CD8-positive, alpha-beta memory T cell (primary cell): ENCODE measurements at places on chromosomes 1 and 21. TPM values are rescaled to one million over a fixed set of nuclear protein-coding genes. Genes with fewer than 3 reads are reported as not detected.

TNN gene
- not detected for total RNA-seq

BRDT gene
- not detected for total RNA-seq

CD53 gene
- total RNA-seq: 190 TPM

CFAP141 gene
- total RNA-seq: not detected

DNA sequence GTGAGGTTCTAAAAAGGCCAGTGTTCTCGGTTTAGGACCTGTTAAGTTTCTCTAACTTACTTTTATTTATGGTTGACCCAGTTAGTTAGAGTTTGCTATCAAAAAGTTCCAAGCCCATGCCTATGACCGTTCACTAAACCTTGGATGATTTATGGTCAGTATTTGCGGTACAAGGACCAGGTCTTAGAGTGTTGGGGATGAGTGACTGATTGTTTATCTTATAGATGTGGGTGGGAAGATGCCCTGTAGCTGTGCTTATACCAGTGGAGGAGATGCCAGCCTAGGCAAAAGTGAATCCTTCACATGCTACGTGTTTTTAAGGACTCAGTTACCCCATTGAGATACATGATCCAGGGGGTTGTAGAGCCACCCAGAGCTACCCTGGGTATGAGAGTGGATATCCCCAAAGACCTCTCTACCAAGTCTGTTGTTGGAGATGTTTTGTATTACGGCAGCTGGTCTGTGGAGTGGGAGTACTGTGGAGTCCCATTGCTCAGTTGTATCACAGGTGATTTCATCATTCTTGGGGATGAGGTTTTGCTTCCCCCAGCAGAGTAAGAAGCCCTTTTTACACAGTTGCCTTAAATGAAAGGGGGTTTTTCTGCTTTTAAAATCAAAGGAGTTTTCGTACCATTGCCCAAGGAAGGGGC lies 2.1 kb downstream of the SLC22A15 start:
- no peak overlapping the region for H3K27ac ChIP-seq
- H3K27me3 ChIP-seq: no peaks in the 10 kb centered on the region
- H3K36me3 ChIP-seq: no peaks in the 10 kb centered on the region

DNA sequence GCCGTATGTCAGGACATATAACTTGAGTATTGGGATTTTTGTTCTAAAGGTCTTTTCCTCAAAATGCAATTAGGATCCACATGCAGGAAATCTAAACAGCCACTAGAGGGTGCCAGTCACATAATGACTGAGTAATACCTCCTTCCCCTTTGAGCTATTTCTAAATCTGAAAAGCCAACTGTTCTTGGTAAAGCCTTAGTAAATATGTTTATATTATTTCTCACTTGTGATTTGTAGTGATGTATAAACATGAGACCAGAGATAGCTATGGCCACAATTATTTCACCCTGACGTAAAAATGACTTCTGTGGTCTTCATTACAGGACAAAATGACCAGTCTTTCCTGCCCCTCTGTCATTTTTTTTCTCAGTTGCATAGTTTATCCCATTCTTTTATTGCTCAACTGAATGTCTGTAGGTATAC lies 41.0 kb upstream of the DR1 start:
- no peaks in the 10 kb centered on the region for H3K4me1 ChIP-seq
- no peaks in the 10 kb centered on the region for H3K36me3 ChIP-seq
- DNase-seq: peak; percentile 33
- no peak overlapping the region for H3K27ac ChIP-seq
- no peaks in the 10 kb centered on the region for H3K27me3 ChIP-seq

- H3K4me3 ChIP-seq: no peak overlapping the region
- no peaks in the 10 kb centered on the region for H3K27me3 ChIP-seq
- no peaks in the 10 kb centered on the region for H3K4me1 ChIP-seq
- H3K36me3 ChIP-seq: peaks cover 43% of the 10 kb centered on the region
- no peak overlapping the region for H3K27ac ChIP-seq
These were observed 69.4 kb downstream of the VPS26C start for GRCh38 chr21:37197746-37198145.

DNA sequence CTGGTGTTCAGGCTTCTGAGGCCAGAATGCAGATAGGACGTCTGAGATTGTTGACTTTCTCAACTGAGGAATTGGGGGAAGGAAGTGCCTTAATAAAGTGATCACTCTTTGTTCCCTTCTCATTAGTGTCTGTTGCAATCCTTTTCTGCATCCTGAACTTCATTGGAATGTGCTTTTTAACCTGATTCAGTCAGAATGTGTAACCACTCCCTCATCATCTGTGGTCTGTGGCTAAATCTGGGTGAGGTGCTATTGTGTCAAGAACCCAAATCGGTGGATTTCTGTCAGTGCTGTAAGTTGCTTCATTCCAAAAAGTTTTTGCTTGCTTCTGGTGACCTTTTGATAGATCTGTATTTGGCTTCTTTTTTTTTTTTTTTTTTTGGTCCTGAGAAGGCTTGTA lies 38.2 kb downstream of the ARID1A start:
- peaks cover 37% of the 10 kb centered on the region for H3K4me1 ChIP-seq
- no peak overlapping the region for H3K4me3 ChIP-seq
- no peaks in the 10 kb centered on the region for H3K27me3 ChIP-seq
- peaks cover 54% of the 10 kb centered on the region for H3K36me3 ChIP-seq

DNA sequence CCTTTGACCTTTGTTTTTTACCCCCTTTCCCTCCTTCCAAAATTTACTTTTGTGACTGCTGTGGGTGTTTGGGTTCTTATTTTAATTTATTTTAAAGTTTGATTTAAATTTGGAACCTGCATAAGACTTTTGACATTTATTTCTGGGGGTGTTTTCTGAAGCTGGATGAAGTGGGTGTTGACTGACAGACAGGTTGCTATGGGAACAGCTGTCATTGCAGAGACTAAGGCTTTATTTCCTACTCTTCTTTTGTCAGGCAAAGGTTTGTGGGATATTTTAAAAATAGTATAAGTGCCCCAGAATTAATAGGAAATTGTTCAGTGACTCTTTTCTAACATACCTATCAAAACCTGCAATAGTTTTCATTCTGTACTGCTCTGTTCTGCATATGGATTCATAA lies 290.8 kb upstream of the ESRRG start:
- DNase-seq: no peak
- no peak overlapping the region for H3K4me3 ChIP-seq

- H3K4me3 ChIP-seq: no peak overlapping the region
- DNase-seq: no peak
- no peak overlapping the region for H3K27ac ChIP-seq
- no peaks in the 10 kb centered on the region for H3K4me1 ChIP-seq
- H3K36me3 ChIP-seq: no peaks in the 10 kb centered on the region
- no peaks in the 10 kb centered on the region for H3K27me3 ChIP-seq
These were observed 223.4 kb downstream of the FMN2 start for GRCh38 chr1:240314845-240315801.

GRCh38 chr1:223244366-223245103 lies 101.5 kb upstream of the TLR5 start:
- no peaks in the 10 kb centered on the region for H3K27me3 ChIP-seq
- H3K36me3 ChIP-seq: no peaks in the 10 kb centered on the region
- H3K4me3 ChIP-seq: no peak overlapping the region
- H3K4me1 ChIP-seq: peaks cover 32% of the 10 kb centered on the region
- DNase-seq: no peak

DNA sequence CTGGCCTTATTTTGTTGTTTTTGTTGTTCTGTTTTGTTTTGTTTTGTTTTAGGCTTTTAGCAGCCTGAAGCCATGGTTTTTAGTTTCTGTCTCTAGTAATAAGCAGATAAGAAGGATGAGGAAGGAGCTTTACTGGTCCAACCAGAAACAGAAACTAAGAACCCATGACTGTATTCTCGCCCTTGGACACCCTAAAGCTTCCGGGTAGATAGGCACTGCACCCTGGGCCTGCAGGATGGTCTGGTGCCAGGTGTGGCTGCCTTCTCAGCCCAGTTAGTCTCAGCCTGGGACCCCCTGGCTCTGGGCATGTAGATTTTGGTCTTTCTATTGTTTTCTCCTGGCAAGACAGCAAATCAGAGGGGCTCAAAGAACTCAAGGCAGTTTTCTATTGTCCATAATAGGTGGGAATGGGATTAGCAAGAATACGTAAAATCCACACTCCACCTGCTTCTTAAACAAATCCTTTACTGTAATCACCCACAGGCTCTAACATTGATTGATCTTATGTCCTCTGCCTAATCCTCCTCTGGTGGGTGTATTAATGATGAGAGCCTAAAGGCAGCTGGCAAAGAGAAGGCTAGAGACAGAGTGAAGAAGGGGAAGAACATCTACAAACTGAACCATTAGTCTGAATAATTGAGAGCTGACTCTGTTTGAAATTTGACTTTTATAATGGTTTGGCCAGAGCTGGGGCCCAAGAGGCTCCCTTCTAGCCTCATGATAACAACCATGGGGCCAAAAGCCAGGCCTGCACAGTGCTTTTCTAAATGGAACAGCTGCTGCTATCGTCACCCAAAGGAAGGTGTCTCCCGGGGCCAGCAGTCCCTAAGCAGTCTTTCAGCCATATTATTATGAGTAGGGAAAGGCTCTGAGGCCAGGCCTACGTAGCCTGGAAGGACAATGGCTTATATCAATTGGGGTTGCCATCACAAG lies 106.8 kb upstream of the ATP1A1 start:
- no peak for DNase-seq
- H3K27me3 ChIP-seq: no peaks in the 10 kb centered on the region
- H3K27ac ChIP-seq: no peak overlapping the region
- H3K4me3 ChIP-seq: no peak overlapping the region

DNA sequence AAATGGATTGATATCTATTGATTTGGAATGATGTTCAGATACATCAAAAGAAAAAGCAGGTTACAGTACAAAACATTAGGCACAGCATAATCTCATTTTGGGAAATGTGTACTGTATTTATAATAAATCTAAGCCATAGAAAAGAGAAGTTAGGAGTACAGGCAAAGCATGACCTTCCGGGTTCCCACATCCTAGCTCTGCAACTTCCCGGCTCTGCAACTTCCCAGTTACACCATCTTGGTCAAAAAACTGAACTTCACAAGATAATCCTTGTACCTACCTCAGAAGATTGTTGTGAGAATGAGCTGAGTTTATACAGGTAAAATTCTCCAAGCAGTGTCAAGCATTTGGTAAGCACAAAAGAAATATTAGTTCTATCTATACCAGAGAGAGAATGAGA lies 21.7 kb upstream of the SLC44A3 start:
- no peak overlapping the region for H3K4me3 ChIP-seq
- H3K4me1 ChIP-seq: no peaks in the 10 kb centered on the region
- no peak for DNase-seq
- no peaks in the 10 kb centered on the region for H3K27me3 ChIP-seq
- no peaks in the 10 kb centered on the region for H3K36me3 ChIP-seq
